ENCODE measurements at places on chromosomes 11 and 22.

DNA sequence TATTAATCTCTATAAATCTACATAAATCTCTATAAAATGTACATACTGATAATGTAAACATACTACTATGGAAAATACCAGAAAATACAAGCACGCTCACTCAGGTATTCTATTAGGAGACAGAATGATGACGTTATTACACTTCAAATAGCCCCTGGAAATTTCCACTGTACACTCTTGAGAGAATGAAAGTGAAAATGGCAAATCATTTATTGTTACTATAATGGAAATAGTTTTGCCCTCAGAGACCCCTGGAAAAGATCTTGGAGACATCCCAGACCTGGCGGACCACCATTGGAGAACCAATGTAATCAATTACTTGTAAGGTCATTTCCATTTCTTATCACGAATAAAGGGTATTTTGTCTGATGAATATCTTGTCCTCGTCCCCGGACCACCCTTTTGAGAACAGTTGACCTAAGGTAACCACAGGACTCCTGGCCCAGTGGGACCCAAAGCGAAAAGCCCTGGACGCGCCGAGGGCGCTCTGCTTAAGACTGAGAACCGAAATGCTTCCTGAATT is 509 bp upstream of the PRRG4 start:
- DNase-seq = no peak

- peak; percentile 46 for DNase-seq
Measured at GRCh38 chr11:117179048-117179999, 781 bp downstream of the SIDT2 start.

- DNase-seq = no peak
Measured at GRCh38 chr11:125924384-125925007, 20.2 kb downstream of the DDX25 start.

DNA sequence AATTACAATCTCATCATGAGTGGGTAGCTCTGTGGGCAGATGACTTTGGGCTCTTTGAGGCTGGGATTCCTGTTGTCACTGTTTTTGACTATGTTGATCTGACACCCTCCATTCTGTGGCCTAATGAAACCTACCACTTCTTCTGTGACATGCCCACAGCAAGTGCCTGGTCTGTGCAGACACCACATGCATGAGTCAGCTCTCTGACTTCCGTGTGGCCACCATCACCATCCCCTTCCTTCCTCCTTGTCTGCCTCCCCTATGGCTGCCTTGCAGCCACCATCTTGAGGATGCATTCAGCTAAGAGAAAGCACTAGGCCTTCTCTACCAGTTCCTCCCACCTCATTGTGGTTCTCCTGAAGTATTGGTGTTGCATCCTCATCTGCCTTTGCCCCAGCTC is 15.3 kb upstream of the OR10V1 start:
- no peak for DNase-seq

DNA sequence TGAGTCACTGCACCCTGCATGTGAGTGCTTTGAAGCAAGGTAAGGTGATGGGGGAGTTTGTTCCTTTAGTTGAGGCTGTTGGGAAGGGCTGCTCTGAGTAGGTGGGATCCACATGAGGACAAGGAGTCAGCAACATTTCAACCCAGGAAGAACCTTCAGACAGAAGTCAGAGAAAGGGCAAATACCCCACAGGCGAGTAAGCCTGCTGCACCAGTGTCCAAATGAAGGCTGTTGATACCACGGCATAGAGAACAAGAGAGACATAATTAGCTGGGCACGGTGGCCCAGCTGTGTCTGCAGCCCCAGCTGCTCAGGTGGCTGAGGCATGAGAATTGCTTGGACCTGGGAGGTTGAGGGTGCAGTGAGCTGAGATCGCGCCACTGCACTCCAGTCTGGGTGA is 54.3 kb upstream of the CLMP start:
- peak; percentile 59 for DNase-seq

- DNase-seq = no peak
Measured at GRCh38 chr22:20185750-20186149, 34.9 kb upstream of the CCDC188 start.

GRCh38 chr11:47437218-47437745 is 11.0 kb upstream of the PSMC3 start:
- DNase-seq = no peak

DNA sequence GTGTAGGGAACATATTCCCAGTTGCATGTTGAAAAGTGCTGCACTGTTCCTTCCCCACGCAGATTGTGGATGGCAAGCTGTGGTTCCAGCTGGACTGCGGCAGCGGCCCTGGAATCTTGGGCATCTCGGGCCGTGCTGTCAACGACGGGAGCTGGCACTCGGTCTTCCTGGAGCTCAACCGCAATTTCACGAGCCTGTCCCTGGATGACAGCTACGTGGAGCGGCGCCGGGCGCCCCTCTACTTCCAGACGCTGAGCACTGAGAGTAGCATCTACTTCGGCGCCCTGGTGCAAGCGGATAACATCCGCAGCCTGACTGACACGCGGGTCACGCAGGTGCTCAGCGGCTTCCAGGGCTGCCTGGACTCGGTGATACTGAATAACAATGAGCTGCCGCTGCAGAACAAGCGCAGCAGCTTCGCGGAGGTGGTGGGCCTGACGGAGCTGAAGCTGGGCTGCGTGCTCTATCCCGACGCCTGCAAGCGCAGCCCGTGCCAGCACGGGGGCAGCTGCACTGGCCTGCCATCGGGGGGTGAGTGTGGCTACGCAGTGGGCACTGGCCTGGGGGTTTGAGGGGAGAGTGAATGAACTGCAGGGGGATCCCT is 102.7 kb upstream of the MTNR1B start:
- no peak for DNase-seq

- DNase-seq = peak; percentile 83
Measured at GRCh38 chr22:45709060-45709739, 37.6 kb downstream of the ATXN10 start.

GRCh38 chr11:15291885-15292284 is 177.2 kb downstream of the INSC start:
- no peak for DNase-seq

GRCh38 chr22:23071230-23072076 is 1.1 kb downstream of the GNAZ start:
- DNase-seq = peak; percentile 3

DNA sequence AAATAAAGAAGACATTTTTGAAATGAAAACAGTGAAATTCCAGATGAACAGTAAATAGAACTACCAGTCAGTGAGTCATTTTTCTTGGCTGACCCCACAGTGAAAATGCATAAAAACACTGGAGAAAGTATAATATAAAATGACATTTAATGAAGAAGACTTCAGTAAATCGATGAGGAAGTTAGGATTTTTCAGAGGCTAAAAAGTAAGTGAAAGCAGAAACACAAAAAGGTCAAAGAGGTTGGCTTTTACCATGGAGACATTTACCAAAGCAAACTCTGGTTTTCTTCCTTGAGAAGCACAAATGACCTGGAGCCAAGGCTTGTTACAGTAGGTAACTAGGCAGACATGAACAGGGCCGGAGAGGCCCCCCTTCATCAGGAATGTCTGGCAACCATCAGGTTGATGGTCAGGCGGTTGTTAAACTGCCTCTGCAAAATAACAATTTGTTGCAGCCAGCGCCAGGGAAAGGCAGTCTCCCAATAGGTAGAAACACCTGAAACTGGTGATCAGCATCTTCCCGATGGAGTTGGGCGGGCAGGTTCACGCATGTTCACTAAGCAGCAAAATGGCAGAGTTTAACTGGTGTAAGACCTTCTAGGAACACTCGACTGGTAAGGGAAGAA is 16.7 kb upstream of the TMEM123 start:
- peak; percentile 21 for DNase-seq

DNA sequence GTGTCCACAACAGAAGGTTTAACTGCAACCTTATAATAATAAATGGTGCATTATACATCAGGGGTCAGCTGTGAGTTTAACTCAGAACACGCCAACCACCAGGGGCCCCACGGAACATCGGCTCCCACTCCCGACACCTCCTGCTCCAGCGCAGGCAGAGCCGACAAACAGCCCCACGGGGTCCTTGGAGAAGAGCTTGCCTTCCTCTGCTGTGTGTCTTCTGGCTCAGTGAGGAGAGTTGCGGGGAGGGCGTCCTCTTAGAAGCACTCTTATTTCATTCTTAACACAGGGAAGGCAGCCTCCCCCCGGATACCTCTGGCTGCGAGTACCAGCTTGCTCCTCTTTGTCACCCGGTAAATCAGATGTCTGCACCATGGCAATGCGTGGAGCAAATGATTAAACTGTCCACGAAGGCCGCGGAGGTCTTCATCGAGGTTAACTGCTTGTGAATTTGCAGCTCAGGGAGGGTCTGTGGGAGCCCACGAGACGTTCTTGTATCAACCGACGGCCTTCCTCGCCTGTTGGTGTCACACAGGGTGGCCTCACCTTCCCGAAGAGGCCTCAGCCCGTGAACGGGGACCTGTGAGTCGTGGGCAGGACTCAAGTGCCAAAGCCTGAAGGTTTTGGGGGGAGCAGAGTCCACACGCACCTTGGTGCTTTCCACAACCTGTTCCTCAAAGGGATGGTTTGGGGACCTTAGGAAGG is 464.0 kb downstream of the BRD1 start:
- DNase-seq = no peak

DNA sequence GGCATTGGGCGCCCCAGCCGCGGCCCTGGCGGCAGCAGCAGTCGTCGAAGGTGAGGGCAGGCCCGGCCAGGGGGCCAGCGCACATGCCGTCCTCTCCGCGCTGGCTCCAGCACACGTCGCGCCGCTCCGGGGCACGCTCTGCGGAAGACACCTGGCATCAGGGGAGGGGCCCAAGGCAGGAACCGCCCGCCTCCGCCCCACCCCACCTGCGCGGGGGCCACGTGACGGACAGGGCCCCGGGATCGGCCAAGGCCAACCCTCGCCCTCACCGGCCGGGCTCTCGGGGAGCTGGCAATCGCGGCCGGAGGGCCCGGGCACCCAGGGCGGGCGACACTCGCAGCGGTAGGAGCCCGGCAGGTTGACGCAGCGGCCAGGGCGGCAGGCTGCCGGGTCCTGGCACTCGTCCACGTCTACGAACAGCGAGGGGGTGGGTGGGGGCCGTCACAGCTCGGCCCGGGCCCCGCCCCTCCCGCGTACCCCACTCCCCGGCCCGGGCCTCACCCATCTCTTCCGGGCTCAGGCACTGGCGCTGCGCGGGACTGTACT is 14.9 kb downstream of the SCYL1 start:
- no peak for DNase-seq

- no peak for DNase-seq
Measured at GRCh38 chr11:63554877-63555223, 8.3 kb downstream of the PLAAT2 start.

- no peak for DNase-seq
Measured at GRCh38 chr11:91459840-91460239, 764.8 kb upstream of the FAT3 start.

GRCh38 chr11:75311858-75312288 is 39.6 kb downstream of the ARRB1 start:
- peak; percentile 71 for DNase-seq

DNA sequence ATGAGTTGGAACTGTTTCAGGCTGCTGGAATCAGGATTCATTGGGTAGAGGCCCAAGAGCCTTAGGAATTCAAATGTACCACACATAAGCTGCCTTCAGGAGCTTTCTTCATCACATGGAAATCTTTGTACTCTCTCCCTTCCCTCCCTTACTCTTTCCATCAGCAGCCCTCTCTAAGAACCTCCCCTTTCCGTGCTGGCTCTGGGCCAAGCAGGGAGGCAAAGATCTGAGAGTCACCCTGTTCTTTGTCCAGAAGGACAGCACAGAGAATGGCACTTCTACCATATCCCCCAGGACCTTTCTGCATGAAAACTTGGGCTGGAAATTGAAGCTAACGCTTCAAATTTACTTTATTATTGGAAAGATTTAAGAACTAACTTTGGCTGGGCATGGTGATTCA is 20.7 kb upstream of the TPBGL start:
- DNase-seq = no peak

DNA sequence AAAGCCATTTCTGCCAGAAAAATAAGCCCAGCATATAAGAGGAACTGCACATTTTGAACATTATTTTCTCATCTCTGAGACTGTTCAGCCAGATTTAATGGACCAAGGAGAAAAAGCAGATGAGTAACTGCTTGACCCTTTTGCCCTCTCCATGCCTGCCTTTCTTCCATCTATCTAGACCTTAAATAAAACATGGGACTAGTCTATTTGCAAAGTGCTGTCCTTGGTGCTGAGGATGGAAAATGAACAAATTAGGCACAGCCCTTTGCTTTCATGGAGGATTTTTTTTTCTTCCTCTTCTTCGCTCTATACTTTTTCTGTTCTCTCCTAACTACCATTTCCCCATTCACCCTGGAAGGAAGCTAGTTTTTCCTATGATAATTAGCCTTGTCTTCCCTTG is 361.3 kb downstream of the GRM5 start:
- DNase-seq = peak; percentile 23

GRCh38 chr22:20803696-20804324 is 29.9 kb downstream of the SERPIND1 start:
- DNase-seq = peak; percentile 39

GRCh38 chr11:116535994-116536393 is 236.8 kb downstream of the BUD13 start:
- no peak for DNase-seq

DNA sequence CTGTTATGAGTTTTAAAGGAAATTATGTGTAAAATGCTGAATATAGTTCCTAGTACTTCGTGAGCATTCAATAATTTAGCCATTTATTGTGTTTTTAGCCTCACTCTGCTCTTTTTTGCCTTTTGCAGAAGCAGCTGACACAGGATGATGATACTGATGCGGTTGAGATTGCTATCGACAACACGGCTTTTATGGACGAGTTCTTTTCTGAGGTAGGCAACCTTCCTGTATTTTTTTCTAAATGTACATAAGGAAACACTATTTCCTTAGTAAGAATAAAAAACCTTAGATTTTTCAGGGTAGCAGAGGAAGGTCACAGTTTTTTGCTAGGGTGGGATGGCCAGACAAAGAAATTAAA is 17.9 kb downstream of the STX3 start:
- DNase-seq = no peak

- no peak for DNase-seq
Measured at GRCh38 chr22:44576311-44577260, 78.6 kb upstream of the RTL6 start.

- no peak for DNase-seq
Measured at GRCh38 chr11:898540-899190, 11.9 kb downstream of the CHID1 start.

DNA sequence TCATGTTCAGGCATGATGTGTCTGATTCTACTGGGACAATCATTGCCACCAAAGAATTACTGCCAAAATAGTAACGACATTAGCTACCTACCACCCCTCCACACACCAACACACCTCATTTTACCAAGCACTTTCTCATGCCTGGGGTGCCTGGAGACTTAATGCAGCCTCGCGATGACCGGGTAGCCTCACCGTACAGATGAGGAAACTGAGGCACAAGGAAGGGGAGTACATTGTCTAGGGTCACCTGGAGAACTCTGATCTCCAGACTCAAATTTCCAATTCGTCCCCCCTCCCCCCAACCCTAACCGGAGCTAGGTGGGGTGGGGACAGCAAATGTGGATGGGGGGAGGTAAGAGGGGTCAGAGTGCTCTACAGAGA is 2.7 kb upstream of the RTN4RL2 start:
- DNase-seq = no peak

DNA sequence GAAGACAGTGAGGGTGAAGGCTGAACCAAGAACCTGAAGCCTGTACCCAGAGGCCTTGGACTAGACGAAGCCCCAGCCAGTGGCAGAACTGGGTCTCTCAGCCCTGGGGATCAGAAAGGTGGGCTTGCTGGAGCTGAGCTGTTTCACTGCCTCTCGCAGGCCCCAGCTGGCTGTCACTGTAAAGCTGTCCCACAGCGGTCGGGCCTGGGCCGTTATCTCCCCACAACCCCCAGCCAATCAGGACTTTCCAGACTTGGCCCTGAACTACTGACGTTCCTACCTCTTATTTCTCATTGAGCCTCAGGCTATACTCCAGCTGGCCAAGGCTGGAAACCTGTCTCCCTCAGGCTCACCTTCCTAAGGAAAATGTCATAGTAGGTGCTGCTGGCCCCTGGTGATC is 4.1 kb downstream of the PPP1CA start:
- DNase-seq = no peak

GRCh38 chr22:17250380-17251082 is 31.3 kb upstream of the ADA2 start:
- no peak for DNase-seq

All from fibroblast of skin of right biceps (primary cell).